Tibial nerve (tissue), 4 donors: ENCODE measurements at places on chromosomes 7 and 10. TPM values are rescaled to one million over a fixed set of nuclear protein-coding genes. Genes with fewer than 3 reads are reported as not detected.

The SFMBT2 gene
- 12.3 TPM for total RNA-seq

- no peak for DNase-seq
These were observed 7.2 kb downstream of the NFE2L3 start for GRCh38 chr7:26159243-26159642.

The MYL7 gene
- not detected for total RNA-seq

- DNase-seq, result no peak
These were observed 92.5 kb upstream of the IKZF1 start for GRCh38 chr7:50212016-50212325.

GRCh38 chr7:100888291-100888987 is 1.1 kb downstream of the UFSP1 start:
- no peak for DNase-seq

The FMC1 gene
- 7.5 TPM for total RNA-seq

DNA sequence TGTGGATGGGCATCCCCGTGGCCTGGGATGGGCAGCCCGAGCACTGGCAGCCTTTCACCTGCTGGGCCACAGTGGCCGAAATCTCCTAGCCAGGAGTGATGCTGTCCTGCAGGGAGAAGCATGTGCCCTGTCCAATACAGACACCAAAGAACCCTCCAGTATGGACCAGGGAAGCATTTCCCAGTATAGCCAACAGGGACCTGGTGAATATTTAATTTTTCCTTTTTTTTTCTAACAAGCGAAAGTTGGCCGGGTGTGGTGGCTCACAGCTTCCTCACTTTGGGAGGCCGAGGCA is 11.0 kb downstream of the IMPDH1 start:
- DNase-seq, result no peak

The GDF2 gene
- not detected for total RNA-seq

DNA sequence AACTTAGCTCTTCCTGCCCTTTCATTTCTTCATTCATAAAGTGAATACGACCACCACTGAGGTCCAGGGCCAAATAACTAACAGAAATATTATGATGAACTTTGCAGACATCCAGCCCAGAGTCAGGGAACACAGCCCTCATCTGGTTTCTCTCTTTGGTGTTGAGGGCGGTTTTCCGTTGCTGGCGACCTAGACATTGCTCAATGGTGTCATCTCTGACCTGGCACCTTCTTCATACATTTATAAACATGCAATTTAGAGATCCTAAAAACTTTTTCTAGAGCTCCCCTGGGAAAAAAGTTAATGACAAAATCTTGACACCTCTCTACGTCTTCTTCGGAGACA is 324 bp upstream of the TET1 start:
- no peak for DNase-seq

The SPDYE2 gene
- not detected for total RNA-seq

DNA sequence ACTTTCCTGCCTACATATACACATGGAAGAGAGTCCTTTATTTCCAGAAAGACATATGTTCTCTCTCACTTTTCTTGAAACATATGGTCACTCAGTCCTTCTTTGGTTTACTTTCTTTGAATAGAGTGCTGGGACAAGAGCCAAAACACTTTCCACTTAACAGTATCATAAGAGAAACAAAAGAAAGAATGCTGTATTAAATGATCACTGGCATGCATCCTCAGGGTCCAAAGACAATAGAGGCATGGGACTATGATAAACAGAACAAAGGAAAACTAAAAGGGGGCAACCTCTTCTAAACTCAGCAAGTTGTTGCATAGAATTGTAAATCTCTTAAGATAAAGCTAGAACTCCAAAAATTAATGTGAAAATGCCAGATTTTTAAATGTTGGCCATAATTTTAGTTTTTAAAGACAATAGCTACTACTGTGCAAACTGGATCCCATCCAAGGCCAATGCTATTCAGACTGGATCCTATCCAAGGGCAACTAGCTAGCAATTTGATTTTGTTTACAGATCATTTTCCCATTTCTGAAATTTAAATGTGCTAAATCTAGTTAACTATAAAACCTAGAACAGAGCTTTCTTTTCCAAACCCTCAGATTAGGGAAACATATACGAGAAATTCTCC is 687.5 kb downstream of the SORCS3 start:
- DNase-seq, result no peak

DNA sequence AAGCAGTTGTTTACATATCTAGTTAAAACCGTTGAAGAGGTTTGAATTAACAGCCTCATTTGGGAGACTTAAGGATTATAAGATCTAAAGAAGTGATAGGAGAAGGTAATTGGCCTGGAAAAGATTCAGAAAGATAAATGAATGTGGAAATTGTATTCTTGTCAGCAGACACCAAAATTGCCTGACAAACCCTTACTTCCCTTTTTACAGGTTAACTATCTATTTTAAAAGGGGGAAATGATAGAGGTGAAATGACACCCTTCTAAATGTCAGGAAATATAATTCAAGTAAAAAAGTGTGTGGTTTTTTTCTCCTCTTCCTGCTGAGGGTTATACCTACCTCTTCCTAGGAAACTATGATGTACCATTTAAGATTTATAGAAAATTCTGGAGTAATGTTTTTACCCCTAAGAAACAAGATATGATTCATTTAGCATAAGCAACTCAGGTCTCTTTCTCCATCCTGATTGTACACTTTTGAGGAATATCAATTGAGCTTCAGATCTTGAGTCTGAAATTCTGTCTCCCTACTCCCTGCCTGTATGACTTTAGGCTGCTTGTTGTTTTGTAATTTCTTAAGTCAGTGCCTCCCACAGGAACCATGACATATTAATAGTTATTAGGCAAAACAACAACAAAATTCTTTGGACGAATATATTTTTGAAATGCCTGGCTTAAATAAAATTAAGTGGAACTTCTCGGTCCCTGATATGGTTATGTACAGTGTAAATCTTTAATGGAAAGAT is 250.4 kb downstream of the RNLS start:
- DNase-seq, result no peak

DNA sequence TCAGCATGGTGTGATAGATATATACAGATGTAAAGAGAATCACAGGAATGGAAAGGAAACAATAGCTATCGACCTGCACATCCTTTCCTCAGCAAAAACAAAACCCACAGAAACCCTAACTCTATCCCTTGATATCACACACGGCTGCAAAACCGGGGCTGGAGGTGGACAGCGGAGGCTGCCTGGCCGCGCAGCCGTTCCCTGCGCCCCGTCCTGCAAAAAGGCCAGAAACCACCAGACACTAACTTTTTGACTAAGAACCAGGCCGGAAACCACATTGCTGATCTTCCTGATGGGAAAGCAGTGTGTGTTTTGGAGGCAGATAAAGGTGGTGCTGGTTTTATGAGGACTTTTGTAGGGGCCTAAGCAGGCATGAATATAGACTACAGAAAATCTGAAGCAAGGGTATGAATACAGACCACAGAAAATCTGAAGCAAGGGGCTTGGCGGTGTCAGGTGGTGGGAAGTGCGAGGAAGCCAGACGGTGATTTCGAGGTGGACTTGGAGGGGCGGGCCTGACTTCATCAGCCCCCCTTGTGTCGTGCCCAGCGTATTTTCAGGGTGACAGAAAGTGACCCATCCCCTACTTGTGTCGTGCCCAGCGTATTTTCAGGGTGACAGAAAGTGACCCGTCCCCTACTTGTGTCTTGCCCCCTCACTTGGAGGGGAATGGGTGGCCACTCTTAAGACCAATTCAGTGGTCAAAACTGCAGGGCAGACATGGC is 123.3 kb downstream of the WDR37 start:
- no peak for DNase-seq

DNA sequence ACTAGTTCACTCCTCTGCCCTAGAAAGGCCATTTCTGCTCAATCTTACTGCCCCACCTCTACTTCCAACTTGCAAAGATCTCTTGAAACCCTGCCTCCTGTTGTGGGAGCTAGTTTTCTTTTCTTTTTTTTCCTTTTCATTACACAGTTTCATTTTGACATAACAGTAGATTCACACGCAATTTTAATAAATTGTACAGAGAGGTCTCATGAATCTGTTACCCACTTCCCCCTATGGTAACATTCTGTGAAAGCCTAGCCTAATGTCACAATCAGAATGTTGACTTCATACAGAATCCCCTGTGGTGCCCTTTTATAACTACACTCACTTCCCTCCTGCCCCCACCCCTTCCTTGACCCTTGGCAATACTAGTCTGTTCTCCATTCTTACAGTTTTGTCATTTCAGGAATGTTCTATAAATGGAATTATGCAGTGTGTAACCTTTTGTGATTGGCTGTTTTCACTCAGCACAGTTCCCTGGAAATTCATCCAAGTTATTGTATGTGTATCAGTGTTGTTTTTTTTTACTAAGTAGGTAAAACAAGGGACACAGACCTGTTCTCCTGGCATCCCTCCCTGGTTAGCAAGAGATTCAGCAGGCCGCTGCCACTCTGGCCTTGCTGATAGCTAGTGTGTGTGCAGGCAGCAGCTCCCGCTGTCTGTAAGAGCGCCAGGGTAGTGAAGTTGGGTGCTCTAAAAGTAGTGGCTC is 21.5 kb downstream of the CHST3 start:
- no peak for DNase-seq

GRCh38 chr10:99389729-99390480 is 40.5 kb downstream of the GOT1 start:
- no peak for DNase-seq

- DNase-seq, result no peak
These were observed 20.4 kb upstream of the BLOC1S2 start for GRCh38 chr10:100306861-100307260.

GRCh38 chr7:23336086-23336485 is 36.9 kb downstream of the MALSU1 start:
- DNase-seq, result no peak

DNA sequence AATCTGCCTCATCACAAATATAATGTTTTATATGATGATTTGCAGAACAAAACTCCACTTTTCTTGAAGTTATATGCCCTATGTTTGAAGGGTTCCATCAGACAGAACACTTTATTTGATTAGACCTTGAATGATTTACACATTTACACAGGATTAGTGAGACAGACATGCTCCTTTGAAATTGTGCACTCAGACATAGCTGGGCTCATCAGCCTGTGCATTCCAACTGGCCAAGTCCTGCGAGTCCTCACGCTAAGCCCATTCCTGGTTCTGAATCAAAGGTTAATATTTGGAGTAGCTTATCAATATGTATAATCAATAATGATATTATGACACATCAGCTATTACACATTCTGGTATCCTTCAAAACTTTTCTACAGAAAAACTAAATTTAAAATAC is 173.6 kb downstream of the MBL2 start:
- no peak for DNase-seq

The KCNH2 gene
- total RNA-seq, result 2.4 TPM

DNA sequence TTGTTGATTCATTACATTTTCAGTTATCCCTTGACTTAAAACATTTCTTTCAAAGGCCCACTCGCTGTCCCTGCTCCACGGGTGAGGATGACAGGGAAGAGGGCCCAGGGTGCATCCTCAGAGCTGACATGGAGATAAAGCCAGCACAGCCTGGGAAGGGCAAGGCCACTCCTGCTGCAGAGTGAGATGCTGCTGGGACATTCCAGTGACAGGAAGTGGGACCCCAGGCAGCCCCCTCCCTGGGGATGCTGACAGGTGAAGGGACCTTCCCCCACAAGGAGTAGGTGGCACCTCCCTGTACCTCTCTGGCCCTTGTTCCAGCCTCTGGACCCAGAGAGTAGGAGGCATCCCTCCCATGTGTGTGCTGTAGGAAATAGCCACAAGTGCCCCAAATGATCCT is 97.8 kb upstream of the DDC start:
- DNase-seq, result no peak

DNA sequence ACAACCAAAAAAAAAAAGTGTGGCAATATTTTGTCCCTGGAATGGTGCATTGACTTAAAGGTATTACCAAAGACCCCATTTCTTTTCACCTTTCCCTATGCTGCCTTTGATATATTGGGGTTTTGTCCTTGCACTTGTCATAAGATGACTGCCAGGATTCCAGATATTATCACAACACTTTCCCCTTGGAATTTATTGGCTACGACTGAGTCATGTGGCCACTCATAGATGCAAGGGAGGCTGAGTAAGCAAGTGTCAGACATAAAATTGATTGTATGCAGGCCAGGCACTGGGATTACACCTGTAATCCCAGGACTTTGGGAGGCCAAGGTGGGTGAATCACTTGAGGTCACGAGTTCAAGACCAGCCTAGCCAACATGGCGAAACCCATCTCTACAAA is 83.6 kb downstream of the PPP1R3C start:
- DNase-seq, result no peak

DNA sequence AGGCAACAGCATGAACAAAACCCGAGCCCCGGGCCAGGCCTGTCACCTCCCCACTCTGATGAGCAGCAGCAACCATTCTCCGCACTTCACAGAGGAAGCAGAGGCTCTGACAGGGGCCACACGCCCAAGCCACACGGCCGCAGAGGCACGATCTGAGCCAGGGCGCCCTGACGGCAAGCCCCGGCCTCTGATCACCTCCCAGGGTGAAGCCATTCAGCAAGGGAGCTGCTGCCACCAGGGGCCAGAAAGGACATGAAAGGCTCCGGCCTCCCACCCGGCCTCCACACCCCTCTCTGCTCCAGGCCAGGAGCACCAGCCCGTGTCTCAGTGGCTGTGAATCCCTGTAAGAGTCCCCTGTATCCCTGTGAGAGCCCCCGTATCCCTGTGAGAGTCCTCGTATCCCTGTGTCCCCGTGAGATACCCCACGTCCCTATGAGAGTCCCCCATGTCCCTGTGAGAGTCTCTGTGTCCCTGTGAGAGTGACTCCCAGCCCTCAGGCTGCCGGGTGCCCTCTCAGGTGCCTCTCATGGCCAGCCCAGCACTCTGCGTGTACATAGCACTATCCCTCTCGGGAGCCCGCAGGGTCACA is 187.8 kb downstream of the MAD1L1 start:
- no peak for DNase-seq

The MOGAT3 gene
- total RNA-seq, result not detected

DNA sequence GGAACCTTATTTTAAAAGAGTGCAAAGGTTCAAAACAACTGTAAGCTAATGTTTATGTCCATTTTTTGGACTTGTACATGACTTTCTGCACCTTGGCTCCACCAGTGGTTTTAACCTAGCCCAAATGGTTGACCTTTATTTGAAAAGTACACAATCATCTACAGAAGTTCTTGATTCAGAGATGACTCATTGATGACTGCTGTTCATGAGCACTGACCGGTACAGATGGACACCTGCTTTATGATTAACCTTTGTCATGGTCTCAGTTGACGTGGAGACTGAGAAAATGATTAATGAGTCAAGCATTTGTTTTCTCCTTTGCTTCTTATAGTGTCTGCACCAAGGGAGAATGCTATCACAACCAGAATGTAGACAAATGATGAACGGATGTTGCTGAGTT is 55.7 kb upstream of the PTER start:
- DNase-seq, result no peak

The TMEM236 gene
- 1.8 TPM for total RNA-seq

GRCh38 chr7:92680442-92680841 is 90.3 kb upstream of the FAM133B start:
- no peak for DNase-seq

The FANK1 gene
- total RNA-seq, result 2.7 TPM

The FAM221A gene
- 28.0 TPM for total RNA-seq
